Cerebellar nuclear complex (tissue), 1 donor: ENCODE measurements at places on chromosomes 4 and X.

DNA sequence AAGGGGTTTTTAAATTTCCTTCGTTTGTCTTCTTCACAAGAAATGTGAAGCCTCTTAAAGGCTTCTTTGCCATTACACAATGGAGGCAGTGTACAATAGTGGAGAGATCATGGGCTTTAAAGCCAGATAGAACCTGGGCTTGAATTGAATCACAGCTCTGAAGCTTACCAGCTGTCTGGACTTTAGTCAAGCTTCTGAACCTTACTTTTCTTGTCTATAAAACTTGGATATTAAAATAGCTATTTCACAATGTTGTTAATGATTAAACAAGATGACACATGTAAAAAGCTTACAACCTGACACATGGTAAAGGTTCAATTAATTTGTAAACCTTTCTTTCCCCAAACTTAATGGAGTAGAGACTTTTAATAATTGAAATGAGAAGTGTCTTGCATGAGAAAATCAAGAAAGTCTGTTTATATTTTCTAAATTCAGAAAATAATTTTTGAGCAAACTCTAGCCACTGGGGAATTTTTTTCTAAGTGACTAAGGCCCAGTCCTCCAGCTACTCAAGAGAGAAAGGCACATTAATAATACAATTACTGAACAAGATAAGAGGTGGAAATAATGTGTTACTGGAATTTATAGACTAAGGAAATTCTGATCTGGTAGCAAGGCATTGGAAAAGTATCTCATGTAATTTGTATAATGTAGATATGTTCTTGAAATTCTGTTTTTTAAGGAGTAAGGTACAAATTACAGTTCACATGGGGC, 21.7 kb upstream of the TBC1D8B start:
- DNase-seq, result no peak

- no peak for DNase-seq
These were observed 30.4 kb downstream of the ADH7 start for GRCh38 chr4:99404595-99405287.

- no peak for DNase-seq
These were observed 835.5 kb downstream of the PDHA2 start for GRCh38 chr4:96675416-96675815.

DNA sequence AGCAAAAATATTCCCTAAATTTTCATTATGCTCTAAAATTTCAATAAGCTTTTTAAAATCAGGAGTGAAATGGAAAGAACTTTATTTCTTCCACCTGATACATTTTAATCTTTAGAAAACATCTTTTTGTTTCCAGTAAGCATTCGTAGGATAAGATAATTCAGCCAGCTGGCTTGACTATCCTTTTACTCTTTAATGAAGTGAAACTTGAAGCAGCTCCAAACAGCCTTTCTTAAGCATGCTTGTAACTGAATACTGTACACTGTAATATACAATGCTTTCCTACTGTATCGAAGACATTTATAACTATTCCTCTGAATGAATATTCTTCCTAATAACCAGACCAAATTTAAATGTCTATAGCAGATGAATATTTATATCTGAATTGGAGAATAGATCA, 98.8 kb downstream of the KLHL4 start:
- DNase-seq, result no peak

DNA sequence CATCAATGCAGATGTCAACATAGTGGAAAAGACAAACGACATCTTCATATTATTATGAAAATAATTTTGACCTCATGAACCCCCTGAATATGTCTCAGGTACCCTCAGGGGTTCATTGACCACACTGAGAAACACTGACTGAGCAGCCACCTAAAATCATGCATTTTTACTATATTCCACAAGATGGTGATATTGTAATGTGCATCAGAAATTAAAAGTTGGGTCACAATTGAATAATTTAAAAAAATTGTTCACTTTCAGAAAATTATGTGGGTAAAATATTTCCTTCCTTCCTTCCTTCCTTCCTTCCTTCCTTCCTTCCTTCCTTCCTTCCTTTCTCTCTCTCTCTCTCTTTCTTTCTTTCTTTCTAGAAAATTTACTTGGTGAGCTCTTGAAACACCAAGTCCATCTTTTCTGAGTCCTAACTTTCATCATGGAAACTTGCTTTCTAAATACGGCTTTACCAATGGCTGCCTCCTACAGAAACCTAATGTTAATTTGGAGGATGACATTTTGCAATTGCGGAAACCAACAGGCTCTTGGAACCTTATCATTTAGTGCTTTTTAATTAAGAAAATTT, 103.6 kb downstream of the RTL3 start:
- no peak for DNase-seq

DNA sequence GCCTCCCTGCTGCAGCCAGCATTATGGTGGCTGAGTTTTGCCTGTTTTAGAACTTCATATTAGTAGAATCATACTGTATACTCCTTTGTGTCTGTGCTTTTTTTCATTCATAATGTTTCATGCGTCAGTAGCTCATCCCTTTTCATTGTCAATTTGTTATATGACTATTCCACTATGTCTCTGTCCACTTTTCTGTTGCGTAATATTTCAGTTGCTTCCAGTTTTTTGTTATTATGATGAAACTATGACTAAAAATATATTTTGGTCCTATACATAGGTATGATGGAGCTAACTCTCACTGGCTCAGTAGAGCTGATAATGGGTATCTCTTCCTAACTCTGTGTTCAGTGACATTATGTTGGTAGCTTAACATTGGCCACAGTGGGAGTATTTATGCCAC, 48.3 kb downstream of the DMP1 start:
- DNase-seq, result no peak

GRCh38 chr4:69832326-69833030, 27.5 kb downstream of the SULT1E1 start:
- no peak for DNase-seq

DNA sequence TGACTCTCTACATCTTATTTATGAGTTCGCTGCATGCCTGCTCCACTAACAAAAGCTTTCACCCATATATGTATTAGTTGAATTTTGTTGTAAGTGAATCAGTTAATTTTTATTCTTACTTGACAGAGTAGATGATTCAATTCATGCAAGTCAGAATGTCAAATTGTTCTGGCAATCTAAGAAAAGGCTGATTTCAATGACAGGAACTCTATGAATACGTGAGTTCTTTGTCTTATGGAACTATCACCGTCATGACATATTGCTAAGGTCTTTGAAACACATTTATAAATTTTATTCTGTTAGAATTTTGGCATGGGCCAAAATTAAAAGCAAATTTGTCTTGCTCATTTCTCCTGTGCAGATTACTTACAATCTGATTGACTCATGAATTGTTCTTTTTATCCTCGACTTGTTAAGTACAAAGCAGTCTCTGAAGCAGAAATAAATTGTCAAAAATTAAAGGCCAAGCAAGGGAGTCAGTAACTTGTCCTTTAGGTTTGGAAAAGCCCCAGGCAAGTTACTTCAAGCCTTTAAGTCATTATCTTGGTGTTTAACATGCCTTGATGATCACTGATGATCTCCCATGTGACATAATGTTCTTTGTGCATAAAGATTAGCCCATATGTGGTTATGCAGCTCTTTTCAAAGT, 89.0 kb upstream of the GC start:
- DNase-seq, result no peak

GRCh38 chr4:122796801-122797404, 29.7 kb upstream of the FGF2 start:
- no peak for DNase-seq

DNA sequence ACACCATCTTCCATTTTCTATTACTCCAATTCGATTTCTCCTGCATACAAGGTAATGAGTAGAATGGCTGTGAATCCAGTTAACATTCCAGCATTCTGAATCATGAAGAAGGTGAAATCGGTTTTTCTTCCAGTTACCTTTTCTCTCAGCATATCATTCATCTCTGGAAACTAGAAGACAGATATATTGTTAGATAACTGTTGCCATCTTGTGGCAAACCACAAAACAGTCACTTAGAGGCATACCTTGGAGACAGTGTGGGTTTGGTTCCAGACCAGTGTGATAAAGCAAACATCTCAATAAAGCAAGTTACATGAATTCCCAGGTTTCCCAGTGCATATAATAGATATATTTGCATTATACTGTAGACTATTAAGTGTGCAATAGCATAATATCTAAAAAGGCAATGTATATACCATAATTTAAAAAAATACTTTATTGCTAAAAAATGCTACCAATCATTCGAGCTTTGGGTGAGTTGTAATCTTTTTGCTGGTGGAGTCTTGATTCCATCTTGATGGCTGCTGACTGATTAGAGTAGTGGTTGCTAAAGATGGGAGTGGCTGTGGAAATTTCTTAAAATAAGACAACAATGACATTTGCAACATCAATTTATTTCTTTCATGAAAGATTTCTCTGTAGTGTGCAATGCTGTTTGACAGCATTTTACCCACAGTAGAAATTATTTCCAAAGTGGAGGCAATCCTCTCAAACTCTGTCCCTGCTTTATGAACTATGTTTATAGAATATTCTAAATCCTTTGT, 82.1 kb downstream of the SLC39A8 start:
- DNase-seq, result peak; percentile 69

- DNase-seq, result no peak
These were observed 158.2 kb upstream of the DDIT4L start for GRCh38 chr4:100348473-100348872.

DNA sequence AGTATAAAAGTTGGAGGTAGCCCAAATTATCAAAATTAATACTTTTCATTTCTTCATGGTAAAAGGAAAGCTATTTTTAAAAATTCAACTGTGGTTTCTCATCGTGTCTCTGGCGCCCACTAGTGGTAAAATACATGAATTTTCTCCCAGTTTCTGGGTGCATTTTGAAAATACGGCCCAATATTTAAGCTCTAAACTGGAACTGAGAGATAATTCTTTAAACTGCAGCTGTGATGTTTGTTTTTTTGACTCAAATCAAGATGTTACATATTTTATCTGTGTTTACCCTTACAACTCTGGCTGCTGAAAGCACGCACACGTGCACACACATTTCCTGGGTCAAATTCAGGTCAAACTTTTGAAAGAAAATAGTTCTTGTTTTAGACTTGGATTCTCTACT, 123.9 kb upstream of the ACSL4 start:
- DNase-seq, result no peak

GRCh38 chrX:10744007-10744406, 123.6 kb upstream of the MID1 start:
- no peak for DNase-seq

DNA sequence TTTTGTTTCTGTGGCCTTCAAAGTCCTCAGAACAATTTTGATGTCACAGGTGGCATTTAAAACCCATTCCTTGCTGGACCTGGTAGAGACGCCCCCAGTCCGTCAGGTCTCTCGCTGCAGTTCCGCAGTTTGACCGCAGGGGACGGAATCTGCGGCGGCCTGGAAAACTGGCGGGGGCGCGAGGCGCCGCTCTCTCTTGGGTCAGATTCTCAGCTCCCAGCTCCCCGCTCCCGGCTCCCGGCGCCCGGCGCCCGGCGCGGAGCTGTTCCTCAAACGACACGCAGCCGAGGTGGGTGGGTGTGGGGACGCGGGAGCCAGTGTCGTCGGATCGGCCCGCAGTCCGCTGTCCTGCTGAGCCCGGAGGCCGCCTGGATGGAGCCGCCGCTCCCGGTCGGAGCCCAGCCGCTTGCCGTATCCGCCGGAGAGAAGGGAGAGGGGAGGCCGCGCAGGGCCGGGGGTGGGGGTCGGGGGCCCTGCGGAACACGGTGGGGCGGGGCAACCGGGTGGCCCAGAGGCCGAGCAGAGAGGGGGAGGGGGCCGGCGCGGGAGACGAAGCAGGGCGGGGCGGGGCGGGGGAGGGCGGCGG, at the start of gene OCRL:
Gene OCRL (plus strand): TSS at position 192 of the 586 bp plus-strand sequence. CDS start 181 bp downstream, at position 373.
- DNase-seq, result peak; percentile 1
